Panc1 (cell line): ENCODE measurements at places on chromosomes 13 and 19.

GRCh38 chr19:1747285-1748114, 5.8 kb upstream of the ONECUT3 start:
- peak; percentile 96 for DNase-seq

DNA sequence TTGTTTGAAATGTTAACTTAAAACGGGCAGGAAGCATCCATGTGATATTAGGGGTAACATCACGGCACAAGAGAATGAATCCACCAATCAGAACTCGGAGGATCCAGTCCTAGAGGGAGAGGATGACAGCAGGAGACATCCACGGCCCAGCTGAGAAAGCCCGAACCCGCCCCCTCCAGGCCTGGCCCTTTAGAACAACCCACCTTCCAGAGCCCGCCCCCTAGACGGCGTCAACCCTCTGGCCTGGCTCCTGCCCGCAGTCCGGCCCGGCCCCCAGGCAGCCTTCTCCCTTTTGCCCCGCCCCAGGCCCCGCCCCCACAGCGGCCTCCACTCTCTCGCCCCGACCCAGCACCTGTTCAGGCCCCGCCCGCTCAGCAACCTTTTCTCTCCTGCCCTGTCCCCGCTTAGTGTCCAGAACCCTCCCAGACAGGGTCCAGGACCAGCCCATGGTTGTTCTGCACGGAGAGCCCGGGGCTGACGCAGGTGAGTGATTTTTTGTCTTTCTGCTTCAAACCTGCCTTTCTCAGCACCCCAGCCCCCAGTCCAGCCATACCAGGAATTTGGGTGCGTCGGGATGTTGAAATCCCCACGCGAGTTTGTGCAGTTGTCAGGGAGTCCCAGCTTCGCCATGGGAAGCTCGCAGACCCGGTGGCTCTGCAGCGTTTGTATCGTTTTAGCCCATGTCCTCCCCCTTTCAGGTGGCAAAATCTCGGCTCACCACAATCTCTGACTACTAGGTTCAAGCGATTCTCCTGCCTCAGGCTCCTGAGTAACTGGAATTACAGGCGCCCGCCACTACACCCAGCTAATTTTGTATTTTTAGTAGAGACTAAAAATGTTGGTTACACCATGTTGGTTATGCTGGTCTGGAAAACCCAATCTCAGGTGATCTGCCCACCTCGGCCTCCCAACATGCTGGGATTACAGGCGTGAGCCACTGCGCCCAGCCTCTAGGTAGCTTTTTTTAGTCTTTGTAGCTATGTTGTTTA, 16.1 kb downstream of the ZNF816 start:
- no peak for DNase-seq

DNA sequence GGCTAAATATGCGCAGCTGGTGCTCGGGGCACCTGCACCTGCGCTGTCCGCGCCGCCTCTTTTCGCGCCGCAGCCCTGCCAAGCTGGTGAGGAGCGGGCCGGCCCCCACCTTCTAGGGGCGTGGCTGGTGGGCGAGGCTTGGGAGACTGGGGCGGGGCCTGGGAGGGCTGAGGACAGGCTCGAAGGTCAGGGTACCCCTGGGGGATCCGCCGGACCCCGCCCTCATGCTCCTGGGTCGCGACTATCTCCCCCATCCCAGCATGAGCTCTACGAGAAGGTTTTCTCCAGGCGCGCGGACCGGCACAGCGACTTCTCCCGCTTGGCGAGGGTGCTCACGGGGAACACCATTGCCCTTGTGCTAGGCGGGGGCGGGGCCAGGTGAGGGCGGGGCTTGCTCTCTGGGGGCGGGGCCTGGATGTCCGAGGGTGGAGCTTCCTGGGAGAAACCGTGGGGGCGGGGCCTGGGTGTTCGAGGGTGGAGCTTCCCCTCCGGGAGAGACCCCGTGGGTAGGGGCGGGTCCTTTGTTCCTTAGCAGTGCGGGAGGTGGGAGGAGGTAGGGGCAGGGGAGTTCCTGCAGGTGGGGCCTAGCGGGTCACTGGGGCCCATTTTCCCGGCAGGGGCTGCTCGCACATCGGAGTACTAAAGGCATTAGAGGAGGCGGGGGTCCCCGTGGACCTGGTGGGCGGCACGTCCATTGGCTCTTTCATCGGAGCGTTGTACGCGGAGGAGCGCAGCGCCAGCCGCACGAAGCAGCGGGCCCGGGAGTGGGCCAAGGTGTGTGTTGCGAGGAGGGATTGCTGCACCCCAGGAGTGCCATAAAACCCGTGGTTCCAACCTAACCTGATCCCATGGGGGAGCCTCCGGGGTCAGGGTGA, 19.7 kb downstream of the PNPLA6 start:
- DNase-seq = no peak

DNA sequence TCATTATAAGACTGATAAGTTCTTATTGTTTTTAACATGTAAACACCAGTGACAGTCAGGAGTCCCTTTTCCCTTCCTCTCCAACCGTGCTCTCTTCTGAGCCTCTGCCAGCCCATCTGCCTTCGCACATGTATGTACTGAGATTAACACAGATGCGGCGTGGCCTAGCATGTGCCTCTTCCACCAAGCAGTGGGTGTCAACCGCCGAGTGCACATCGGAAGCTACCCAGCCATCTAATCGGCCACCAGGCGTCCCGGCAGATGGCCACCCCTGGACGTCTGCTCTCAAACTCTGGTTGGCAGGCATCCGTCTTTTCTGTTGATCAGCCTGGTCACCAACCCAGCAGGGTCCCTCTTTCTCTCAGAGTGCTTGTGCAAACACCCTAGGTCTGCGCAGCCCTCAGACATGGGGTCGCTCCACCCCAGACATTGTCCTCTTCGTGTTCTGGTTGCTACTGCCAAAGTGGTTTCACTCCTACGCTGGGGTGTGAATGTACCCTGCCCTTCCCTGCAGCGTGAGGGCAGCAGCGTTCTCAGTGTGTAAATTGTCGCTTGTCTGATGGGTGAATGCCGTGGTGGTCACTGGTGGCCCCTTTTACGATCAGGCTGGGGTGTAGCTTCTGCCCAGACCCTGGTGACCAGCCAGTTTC, 57.7 kb upstream of the LDLR start:
- no peak for DNase-seq

GRCh38 chr13:45847554-45848224, 3.9 kb downstream of the SIAH3 start:
- no peak for DNase-seq

DNA sequence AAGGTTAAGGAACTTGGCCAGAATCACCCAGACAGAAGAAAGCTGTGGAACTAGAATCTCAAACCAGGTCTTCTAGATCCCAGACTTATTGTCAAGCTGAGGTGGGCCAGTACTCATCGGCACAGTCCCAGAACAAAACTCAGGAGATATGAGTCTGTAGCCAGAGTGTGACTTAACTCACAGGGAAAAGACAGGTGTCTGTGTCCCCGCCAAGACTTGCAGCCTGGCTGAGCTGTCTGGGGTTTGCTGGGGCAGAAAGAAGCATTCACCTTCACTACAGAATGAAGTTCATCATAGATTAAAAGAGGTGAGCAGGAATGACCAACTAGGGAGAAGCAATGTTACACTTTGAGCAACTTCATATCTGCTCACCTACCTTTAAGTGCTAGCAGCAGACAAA, 257.2 kb downstream of the FOXO1 start:
- no peak for DNase-seq

GRCh38 chr19:4370418-4371041, 27.2 kb downstream of the MPND start:
- DNase-seq = no peak

- no peak for DNase-seq
Observed at GRCh38 chr19:50880241-50880640, 7.0 kb downstream of the KLK2 start.

DNA sequence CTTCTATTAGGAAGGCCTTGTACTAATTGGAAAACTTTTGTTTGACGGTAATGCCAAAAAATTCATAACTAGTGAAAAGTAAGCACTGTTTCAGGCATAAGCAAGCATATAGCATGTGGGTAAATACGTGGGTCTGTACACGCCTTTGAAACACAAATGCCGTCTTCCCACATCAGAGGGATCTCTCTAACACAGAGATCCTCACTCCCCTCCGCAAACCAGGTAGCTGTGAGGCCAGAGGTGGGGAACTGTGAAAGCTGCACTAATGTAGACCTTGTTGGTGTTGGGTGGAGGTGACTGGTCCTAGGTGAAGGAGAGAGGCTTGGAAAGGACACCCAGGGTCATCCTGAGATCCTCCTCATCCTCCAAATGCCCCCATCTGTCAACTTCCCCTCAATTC, 16.0 kb upstream of the POU2F2 start:
- DNase-seq = no peak

GRCh38 chr13:34752283-34752960, 189.6 kb upstream of the NBEA start:
- no peak for DNase-seq

DNA sequence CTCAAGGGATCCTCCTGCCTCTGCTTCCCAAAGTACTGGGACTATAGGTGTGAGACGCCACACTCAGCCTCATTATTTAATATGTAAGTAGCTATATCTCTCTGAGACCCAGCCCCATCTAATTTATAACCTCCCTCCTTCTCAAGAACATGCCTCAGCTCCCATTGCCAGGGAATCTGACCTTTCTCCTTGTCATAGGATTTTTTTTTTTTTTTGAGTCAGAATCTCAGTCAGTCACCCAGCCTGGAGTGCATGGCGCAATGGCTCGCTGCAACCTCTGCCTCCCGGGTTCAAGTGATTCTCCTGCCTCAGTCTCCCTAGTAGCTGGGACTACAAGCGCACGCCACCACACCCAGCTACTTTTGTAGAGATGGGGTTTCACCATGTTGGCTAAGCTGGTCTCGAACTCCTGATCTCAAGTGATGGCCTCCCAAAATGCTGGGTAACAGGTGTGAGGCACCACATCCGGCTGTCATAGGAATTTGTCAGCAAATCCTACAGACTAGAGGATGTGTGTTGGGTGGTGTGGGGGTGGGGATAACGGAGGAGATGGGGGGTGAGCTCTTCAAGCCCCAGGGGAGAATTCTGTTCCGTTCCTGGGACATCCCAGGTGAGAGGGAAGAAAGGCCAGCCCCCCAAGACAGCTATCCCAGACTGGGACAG, 5.1 kb upstream of the EPS8L1 start:
- DNase-seq = no peak

DNA sequence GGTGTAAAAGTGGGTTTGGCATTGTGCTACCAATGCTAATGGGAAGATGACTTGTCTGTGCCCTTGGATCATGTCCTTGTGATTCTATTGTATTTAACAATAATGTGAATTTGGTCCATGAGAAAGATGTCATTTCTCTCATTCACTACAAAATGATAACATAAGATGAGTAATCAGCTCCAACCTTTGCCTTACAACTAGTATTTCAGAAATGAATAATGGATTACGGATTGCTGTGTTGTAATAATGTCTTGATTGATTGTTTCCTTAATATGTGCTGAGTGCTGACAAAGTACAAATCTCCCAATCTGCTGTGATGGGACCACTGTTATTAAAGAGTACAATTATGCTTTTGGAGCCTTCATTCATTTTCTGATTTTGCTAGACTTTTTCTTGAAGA, 375.0 kb downstream of the PCDH9 start:
- DNase-seq = no peak

DNA sequence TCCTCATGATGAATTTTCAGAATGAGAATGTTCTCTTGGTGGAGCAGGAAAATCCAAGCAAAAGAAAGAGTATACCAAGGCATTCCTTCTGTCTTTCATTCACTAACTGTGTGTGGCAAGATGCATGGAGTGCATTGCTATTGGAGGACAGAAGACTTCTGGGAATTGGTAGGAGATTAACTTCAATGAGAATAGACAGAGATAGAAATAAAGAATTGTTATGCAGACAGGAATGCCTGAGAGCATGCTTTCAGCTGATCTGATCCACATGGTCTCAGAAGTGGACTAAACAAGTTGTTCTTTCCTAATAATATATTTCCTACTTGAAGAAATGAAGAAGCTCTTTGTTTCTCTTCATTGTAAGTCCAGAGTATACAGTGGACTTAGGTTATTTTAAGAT, 303.6 kb downstream of the MYO16 start:
- DNase-seq = no peak

DNA sequence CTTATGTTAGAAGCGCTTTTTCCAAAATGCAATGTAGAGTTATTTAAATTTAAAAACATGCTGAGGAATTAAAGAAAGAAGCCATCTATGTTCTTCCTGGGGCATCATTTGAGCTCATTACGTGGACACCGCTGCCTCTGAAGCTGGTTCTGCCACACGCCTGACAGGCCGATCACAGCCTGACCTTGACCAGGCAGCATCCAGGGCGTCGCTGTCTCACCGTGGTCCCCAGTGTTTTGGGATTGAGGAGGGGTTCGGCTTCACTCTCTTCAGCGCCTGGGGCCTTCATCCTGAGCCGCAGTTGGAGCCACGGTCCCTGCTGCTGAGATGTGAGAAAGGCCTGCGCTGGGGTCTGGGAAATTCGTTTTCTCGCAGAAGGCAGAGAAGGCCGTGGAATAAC, 64.0 kb downstream of the ATP11A start:
- no peak for DNase-seq

GRCh38 chr13:98768522-98768921, 16.1 kb upstream of the SLC15A1 start:
- no peak for DNase-seq

DNA sequence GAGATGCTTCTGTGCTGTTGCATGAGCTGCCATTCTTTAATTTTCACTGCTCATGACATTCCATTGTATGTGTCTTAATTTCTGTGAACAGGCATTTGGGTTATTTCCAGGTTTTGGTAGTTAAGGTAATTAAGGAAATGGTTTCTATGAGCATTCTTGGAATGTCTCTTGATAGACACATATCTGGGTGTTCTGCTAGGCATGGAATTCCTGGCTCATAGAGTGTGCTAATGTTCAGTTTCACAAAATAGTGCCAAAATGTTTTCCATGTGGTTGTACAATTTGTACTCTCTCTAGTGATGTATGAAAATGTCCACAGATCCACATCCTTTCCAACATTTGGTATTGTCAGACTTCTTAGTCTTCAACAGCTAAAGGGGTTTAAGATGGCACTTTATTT, 680.9 kb upstream of the SGCG start:
- no peak for DNase-seq

DNA sequence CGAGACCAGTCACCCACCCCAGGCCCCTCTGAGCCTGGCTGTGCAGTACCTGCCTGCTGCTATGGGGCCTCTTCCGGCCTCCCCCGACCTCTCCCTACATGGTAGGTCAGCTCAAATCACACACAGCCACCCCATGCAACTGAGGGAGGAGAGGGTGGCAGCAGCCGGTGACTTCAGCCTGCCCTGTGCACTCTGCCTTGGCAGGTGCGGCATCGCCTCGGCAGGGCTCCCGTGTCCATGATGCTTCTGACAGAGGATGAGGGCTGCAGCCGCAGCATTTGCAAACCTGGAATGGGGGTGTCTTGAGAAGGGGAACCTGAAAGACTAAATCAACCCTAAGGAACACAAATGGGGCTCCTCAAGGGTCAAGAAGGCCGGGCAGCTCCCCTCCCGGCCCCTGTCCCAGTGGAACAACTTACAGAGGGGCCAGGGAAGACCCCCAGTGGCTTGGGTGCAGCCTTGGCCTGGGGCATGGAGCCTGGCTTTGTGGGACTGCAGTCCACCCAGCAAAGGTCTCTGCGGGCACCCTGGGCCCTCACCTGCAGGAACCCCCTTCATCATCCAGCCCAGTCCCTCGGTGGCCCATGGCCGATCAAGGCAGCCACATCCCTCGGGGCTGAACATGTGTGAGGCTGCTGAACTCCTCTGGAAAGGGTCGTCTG, 6.7 kb downstream of the TEX29 start:
- no peak for DNase-seq

GRCh38 chr19:35154525-35155406, at the start of gene FXYD5:
Gene FXYD5, plus strand, starts transcription at chr19:35154735. Its CDS starts 816 bp downstream, at chr19:35155551.
- no peak for DNase-seq
